Common myeloid progenitor, CD34-positive (primary cell): ENCODE measurements at places on chromosomes 1 and 21.

DNA sequence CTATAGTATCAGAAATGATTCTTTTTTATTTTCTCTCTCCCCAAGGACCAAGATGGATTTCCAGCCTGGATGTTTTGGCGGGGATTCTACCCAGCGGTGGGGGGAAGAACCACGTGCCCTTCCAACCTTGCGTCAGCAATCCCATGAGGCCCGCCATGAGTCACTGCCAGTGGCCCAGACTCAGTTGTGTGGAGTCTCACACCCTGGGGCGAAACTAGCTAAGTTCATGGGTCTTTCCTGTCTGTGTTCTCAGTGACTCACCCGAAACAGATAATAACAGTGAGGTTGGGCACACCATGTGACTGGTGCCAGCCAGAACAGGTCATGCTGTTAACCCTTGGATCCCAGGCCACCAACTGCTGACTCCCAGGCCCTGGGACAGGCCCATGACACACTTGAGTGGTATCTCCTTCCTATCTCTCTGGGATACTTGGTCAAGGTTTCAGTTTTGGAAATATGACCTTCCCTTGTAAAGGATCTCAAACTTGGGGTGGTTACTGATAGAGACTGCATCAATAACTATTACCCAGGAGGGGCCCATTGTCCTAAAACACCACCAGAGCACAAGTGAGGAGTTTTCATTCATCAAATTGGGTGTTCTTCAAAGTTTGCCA is 98.0 kb upstream of the DUSP10 start:
- peak overlapping the region; percentile 0 for H3K4me3 ChIP-seq
- peak; percentile 66 for DNase-seq
- H3K27ac ChIP-seq, result no peak overlapping the region
- peaks cover 14% of the 10 kb centered on the region for H3K4me1 ChIP-seq
- no peaks in the 10 kb centered on the region for H3K36me3 ChIP-seq
- no peaks in the 10 kb centered on the region for H3K27me3 ChIP-seq

- H3K36me3 ChIP-seq, result no peaks in the 10 kb centered on the region
- DNase-seq, result no peak
- no peak overlapping the region for H3K27ac ChIP-seq
Measured at GRCh38 chr1:93820554-93821422, 58.2 kb downstream of the DNTTIP2 start.

- no peak overlapping the region for H3K27ac ChIP-seq
- no peaks in the 10 kb centered on the region for H3K36me3 ChIP-seq
- peaks cover 3% of the 10 kb centered on the region for H3K4me1 ChIP-seq
- DNase-seq, result peak; percentile 54
Measured at GRCh38 chr1:29875557-29876028, 639.3 kb downstream of the PTPRU start.

DNA sequence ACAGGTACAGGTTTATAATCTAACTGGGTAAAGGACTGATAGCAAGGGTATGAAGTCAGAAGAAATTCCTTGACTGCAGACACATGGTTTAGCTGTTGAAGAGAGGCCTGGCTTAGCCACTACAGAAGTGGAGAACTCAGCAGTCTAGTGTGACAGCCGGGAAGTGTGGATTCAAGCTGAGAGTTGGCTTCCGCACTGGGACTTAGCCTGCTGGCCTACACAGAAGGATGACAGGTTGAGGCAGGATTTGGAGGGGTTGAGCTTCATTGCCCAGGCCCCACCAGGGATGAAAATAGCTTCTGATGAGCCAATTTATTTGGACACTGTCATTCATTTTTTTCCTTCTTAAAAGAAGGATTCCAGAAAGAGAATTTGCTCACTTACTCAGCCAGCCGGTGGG is 284.4 kb downstream of the PCP4 start:
- H3K4me3 ChIP-seq, result no peak overlapping the region
- no peak for DNase-seq
- no peaks in the 10 kb centered on the region for H3K27me3 ChIP-seq
- no peaks in the 10 kb centered on the region for H3K4me1 ChIP-seq
- no peaks in the 10 kb centered on the region for H3K36me3 ChIP-seq
- no peak overlapping the region for H3K27ac ChIP-seq
